ENCODE measurements at places on chromosomes 2 and 18. TPM values are rescaled to one million over a fixed set of nuclear protein-coding genes. Genes with fewer than 3 reads are reported as not detected.
A peak's percentile ranks its signal among the peaks of the same experiment; 100 is the strongest.

DNA sequence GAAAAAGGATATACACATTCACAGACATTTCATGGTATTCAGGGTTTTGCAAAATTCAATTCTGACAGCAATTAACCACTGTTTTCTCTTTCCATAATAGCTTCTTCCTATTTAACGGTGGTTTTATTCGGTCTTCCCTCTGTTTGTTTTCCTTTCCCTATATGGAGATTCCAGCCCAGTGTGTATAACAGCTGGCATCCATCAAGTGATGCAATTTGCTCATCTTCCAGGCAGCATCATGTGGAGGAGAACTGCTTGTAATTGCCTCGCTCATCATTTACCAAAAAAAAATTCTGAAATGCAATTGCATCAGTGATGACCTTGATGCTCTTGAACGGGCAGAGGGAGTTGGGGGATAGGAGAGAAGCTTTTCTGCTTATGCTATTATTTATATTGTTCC is 165.9 kb upstream of the PGAP1 start:
- no peak for DNase-seq

- no peak for DNase-seq
These were observed 85.3 kb upstream of the TWSG1 start for GRCh38 chr18:9249254-9249653.

- no peak for DNase-seq
These were observed 279.6 kb downstream of the CYRIA start for GRCh38 chr2:16386031-16386430.

SERPINB7 gene
- total RNA-seq, result not detected

GRCh38 chr18:50055488-50055887 is 139.5 kb downstream of the MYO5B start:
- no peak for DNase-seq

- DNase-seq, result no peak
These were observed 17.2 kb upstream of the CTDP1 start for GRCh38 chr18:79662439-79662838.

GATA6 gene
- total RNA-seq, result 37.7 TPM

CRIM1 gene
- total RNA-seq, result 19.0 TPM

FTCDNL1 gene
- 0.59 TPM for total RNA-seq

SULT1C3 gene
- not detected for total RNA-seq

GRCh38 chr2:33476131-33476792 is at the start of gene RASGRP3:
TSS of gene RASGRP3 (plus strand) at chr2:33476649. CDS start at chr2:33515137, 38,488 bp downstream.
- peak; percentile 38 for DNase-seq

- DNase-seq, result peak; percentile 81
These were observed 79.2 kb downstream of the LAMA1 start for GRCh38 chr18:7038330-7038851.

DNA sequence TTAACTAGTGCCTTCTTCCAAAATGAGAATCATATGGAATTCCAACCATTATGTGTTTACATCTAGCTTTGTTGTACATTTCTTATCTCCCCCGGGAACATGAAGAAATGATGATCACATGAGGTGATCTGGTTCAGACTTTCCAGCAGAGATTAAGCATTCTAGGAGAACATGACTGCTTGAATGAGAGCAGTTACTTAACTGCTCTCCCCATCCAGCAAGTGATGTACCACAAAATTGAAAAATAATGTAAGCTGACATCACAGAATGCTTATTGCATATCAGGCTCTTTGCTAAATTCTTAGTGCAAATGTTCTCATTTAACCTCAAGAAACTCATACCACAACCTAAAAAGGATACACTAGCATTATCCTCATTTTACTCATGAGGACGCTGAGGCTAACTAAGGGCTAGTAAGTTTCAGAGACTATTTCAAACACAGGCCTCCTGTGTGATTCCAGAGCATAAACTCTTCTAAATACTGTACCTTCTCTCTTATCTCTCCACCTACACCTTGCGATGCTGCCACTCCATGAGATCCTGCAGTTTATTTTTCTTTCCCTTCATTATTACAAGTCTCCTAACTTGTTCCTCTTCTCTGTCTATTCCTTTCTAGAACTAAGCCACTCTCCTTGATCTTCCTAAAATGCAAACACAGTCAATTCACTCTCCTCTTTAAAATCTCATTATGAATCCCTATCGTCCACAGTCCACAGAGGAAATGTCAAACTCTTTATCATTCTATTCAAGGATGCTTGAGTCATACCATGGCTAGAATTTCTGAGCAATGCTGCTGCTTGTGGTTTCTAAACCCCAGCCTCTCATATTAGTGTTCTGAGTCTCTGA is 1224.8 kb upstream of the ZEB2 start:
- DNase-seq, result no peak

LIPG gene
- total RNA-seq, result 5.5 TPM

GRCh38 chr2:197931661-197932312 is 127.4 kb downstream of the PLCL1 start:
- DNase-seq, result no peak

CCL20 gene
- not detected for total RNA-seq

DNA sequence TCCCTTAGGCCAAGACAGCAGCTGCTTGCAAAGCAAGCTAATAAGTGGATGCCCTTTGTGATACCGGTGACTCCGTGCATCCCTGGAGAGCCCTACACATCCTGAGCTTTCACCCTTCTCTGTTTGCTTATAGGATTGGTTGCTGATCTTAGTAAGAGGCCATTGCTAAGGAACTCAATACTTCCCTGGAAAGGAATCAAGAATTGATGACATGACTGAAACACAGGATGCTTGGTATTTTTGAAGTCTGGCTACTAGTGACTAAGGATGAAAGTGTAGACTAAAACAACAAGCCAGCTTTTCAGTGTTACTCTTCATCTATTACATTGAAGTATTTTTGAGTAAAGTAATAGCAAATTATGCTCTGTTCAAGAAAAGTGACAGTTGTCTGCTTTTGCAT is 123.0 kb upstream of the SERPINE2 start:
- DNase-seq, result no peak

DNA sequence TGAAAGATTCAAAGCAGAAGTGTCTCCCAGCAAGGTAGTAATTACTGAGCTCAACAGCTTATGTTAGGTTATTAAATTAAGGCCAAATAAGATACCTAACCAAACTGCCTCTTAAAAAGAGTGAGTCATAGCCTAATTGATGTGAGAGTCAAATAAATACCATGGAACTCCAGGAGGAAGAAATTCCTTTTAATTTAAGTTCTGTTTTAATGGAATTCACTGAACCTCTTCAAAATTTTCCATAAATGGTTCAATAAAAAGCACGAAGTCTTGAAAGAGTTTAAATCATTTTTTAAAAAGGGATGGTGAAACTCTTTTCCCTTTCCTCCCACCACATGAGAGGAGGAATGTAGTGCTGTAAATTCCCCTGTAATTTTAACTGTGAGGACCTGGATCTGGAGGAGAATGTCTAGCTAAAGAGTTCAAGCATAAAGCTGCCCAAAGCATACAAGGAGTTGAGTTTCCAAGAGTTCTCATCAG is 180.8 kb upstream of the MMADHC start:
- no peak for DNase-seq

LRRC30 gene
- total RNA-seq, result not detected

DNA sequence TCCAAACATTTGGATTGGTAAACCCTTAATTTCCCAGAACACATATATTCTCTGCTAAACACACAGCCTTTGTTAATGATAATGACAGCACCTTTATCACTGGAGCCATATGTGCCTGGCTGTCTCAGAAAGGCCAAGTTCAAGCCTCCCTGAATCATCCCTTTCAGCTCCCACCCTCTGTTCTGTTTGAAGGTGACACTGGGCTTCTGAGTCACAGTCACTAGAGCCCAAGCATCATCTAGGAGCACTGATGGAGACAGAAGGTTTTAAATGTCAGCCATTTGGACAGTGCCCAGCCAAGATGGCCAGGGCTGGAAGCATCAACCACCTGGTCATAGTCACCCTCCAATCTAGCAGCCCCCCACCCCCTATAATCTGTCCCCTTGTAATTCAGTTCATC is 80.6 kb downstream of the NRP2 start:
- DNase-seq, result no peak

EFHD1 gene
- total RNA-seq, result 3.8 TPM

DNA sequence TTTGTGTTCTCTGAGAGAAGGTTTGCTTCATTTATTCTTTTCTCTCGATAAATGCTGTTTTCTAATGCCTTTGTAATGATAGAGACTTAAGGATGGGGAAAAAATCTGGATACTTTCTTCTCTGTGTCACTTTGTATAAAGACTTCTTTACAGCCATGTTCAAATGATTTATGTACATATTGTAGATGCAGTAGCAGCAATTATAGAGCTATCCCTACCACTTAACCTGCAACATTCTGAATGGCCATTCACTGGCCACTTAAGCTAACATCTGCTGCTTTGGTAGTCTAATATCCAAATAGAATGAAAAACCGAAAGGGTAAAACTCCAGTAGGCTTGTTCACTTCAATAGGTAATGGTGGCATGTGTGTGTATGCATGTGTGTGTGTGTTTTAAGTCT is 97.8 kb downstream of the CSRNP3 start:
- DNase-seq, result no peak

GRCh38 chr18:44957025-44957424 is 276.3 kb downstream of the SETBP1 start:
- DNase-seq, result no peak

PLEKHH2 gene
- total RNA-seq, result 2.1 TPM

HOXD4 gene
- total RNA-seq, result not detected

DNA sequence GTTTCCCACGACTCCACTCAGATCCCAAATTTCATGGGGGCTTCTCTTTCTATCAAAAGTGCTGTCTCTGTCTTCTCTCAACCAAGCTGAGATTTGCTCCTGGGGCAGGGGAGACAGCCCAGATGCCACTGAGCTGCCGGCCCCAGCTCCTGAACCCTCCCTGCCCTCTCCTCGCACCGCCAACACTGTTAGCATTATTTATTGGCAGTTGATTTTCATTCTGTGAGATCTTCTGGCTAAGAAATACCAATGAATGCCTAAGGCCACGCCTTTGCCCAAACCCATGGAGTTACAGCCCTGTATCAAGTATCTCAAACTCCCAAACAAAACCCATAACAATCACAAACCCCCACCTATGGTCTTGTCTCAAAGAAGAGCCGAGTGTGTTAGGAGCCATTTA is 153.0 kb upstream of the TWIST2 start:
- no peak for DNase-seq

GALNT5 gene
- total RNA-seq, result 0.18 TPM

SCYGR5 gene
- total RNA-seq, result not detected

GRCh38 chr2:217063238-217063755 is 203.4 kb upstream of the TNP1 start:
- no peak for DNase-seq

DNA sequence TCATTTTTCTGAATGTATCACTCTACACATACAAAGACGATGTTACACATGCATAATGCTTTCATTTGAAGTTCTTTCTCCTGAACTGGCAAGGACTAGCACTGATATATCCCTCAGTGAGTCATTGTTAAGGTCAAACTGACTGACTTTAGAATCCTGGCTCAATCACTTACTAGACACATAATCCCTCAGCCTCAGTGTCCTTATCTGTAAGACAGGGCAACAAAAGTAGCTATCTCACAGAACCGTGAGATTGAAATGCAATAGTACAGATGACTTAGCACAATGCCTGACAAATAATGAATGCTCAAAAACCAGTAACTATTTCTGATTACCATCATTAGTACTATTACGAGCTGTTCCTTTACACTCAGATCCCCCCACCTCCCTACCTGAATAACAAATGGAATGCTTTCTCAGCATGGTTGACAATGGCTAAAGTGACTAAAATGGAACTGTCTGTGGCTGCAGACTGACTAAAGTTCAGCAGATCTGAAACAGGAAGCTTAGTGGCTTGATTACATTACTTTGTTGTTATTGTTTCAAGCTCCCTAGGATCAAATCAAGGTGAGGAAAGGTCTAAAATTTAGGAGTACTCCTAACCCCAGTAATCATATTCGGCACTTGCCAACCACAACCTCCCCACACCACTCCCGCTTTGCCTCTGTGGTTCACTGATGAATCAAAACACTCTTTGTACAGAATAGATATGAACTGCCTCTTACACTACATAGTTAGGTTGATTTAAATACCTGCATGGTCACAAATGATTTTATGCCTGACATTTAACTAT is 35.8 kb upstream of the CACNB4 start:
- DNase-seq, result peak; percentile 20

ASB1 gene
- 26.5 TPM for total RNA-seq

DNA sequence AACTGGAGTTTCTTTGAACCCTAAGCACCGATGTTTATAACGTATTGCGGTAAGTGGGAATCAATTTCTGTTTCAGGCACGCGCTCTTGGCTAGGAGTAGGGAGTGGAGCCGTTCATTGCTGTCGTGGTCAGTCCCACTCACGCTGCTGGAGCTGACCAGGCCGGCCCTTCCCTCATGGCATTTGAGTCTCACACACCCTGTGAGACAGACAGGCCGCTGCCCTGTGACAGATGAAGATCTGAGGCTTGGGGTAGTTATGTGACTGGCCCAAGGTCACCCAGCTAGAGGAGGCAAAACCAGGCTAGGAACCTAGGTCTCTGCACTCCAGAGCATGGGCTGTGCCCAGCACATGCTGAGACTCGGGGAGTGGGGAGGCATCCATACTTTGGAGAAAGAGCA is 2.9 kb upstream of the CIDEA start:
- DNase-seq, result no peak

DNA sequence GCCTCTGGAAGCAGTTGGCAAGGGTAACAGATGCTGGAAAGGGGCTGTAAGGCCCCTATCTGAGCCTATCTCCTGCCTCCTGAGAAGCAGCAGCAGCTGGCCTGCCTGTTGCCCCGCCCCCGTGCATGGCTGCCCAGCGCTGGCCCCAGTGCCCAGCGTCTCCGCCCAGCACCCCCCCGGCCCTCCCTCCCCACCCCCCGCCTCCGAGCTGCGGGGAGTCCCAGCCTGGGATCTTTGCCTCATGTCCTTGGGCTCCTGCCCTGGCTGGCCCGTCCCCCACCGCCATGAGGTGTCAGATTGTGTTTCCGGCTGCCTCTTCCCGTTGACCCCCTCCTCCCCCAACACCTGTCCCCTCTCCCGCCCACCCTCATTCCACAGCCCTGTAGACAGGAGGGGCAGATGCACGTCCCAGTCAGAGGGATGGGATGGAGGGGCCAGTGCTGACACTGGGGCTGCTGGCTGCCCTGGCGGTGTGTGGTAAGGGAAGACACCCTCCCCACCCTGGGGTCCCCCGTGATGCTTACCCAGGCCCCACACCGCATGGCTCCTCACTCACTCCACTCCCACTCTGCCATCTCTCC is at the start of gene CHRND:
TSS of gene CHRND (plus strand) at position 370 of the 581 bp plus-strand sequence. CDS start at position 426, 56 bp downstream.
- DNase-seq, result peak; percentile 82

- DNase-seq, result no peak
These were observed 27.4 kb upstream of the MBOAT2 start for GRCh38 chr2:9030841-9031240.
